ENCODE measurements at places on chromosomes 3 and 15.

GRCh38 chr3:105915524-105915923 is 46.7 kb upstream of the CBLB start:
- no peak for DNase-seq

DNA sequence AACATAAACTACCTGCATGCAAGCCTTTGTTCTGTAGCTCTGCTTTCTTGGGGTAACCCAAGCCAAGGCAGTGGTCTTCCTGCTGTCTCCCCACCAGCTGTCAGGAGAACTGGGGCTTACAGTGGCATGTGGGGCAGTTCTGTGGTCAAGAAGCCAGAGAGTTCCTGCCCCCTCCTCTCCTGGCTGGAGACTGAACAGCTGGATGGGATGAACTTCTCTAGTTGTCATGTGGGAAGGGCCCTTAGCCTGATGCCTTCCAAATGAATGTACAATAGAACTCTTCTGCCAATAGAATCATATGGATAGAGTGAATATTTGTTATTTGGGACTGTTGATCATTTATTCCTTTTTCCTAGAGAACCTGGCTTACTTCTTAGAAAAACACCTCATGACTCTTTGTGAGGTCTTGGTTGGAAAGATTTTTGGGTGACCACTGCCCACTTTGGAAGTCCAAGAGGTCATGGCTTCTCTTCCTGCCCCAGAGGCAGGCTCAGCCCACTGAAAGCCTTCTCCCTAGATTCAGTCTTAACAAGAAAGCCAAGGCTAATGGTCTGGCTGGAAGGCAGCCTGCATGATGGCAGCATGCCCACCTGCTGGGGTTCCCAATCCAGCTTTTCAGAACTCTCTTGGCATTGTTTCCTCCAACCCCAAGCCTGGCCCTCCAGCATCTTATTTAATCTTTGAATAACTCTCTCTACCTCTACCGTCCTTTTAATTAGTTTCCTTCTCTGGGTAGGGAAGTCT is 462.9 kb upstream of the PROK2 start:
- no peak for DNase-seq

DNA sequence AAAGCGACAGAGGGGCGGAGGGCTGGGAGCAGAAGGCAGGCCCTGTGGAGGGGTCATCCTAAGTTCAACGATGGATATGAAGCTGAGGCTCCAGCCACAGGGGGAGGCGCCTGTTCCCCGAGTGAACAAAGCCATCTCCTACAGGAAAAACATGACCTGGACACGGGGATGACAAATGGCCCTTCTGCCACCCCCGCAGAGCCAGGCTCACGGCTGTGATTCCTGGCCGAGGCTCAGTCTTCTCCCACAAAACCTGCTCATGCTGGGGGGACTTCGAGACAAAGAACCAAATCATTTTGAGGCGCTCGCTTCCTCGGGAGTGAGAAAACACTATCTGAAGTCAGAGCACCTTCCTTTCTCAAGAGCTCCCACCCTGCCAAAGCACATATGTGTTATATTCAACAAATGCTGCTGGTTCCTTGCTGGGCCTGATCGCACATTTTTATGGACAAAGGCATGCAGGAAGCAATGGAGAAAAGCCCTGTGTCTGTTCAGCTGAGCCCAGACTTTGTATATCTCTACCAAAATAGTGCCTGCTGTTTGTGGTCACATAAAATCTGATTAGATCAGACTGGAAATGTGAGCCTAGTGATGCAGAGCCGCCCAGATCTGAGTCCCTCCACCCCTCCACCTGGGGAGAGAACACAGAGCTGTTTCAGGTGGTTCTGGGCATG is 5.6 kb downstream of the RBP1 start:
- peak; percentile 59 for DNase-seq

DNA sequence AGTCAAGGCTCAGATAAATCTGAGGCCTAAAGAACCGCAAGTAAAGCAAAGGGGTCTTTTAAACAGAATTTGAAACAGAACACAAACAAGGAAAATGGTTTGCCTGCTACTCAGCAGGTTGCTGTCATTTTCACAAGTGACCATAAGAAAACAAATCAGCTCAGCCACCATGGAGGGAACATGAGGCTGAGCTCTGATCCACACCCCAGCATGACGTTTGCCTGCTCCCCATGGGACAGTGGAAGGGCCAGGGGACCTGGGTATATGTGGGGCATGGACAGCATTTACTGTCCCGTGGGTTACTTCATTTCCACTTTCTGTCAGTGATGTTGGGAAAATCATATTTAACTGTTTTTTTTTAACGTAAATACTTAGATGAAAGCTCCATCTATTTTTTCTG is 371.2 kb downstream of the LRTM1 start:
- no peak for DNase-seq

GRCh38 chr15:63504979-63505841 is 817 bp downstream of the USP3 start:
- peak; percentile 64 for DNase-seq

DNA sequence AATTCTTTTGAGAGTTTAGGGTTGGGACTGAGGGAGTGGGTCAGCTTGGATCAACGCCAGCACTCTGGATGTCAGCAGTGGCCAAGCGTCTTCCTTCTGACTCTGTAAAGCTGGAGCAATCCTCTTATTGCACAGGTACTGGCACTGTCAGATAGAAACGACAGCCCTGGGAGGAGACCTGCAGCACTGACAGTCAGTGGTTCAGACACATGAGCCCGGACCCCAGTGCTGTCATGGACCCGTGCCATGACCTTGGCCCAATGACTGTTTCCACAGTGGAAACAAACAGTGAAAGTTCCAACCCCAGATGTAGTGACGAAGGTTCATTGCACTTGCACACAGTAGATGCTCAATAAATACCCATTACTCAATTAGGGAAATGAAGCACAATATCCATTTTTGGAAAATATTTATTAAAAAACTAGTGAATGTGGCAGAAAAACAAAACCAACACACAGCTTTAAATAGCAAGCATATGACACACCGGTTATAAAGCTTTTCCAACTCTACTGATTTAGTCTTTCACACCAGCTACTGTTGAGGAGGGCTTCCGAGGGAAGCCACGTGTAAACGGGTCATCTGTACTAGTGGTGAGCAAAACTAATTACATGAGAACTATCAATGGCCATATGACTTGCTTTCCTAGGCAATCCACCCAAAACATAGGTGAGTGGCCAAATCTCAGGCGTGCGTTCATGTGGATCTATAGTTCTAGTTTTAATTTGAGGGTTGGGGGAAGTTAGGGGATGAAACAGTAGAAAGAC is 22.1 kb downstream of the SIAH2 start:
- DNase-seq: no peak

- DNase-seq: no peak
Measured at GRCh38 chr15:46778876-46779275, 938.4 kb upstream of the SEMA6D start.

Data from pancreas (tissue), 10 donors.